ENCODE measurements at places on chromosomes 5 and 9.

GRCh38 chr9:35808433-35808832 lies 3.6 kb downstream of the SPAG8 start:
- no peak for DNase-seq

DNA sequence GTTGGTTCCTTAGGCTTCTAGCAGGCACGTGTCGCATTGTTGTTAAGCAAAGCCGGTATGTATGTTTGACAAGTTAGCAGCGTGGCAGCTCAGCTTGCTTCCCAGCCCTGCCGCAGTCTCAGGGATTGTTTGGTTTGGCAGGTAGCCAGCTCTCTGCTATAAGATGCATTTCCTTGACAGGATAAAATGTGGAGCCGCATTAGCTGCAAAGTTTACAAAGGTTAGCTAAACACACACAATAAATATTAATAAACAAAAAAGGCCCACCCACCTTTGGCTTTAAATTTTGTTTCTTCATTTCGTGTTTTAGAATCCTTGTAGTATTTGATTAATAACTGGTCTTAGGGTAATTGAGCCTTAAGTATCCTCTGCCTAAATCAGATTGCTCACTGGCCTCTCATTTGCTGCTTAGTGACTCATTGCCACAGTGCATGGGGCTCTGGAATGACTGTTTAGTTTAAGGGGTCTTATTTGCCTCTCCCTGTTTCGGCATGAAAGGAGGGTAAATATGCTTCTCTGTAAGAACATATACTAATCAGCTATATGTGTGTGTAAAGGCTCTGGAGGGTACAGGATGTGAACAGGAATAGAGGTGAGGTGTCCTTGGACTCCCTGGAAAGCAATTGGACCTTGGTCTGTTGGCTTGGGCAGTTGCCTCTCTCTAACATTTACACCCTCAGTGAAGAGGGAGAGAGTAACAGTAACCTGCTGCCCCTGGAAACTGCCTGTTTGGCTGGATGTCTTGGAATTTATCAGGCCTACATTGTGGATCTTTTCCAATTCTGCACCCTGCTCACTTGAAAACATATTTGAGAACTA lies 122.0 kb downstream of the GDNF start:
- no peak for DNase-seq

DNA sequence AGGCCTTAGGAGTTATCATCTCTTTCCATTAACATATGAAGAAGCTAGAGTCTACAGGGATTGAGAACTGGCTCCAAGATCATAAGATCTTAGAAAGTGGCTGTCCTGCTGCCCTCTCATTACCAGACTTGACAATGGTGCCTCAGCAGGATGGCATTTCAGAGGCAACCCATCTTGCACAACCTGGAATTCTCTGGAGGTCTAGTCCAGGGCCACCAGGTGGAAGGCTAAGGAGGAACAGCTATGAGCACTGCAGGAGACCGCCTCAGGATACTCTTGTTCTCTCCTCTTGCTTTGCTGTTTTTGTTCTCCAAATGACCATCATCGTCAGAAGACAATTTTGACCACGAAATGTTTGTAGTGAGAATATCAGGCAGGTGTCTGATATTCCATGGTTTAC lies 322.6 kb downstream of the FBXL17 start:
- DNase-seq = no peak

GRCh38 chr9:121682926-121683515 lies 31.6 kb downstream of the DAB2IP start:
- no peak for DNase-seq

- DNase-seq = no peak
Observed at GRCh38 chr5:36198281-36198680, 43.4 kb downstream of the NADK2 start.

- no peak for DNase-seq
Observed at GRCh38 chr5:114438471-114438870, 76.6 kb downstream of the KCNN2 start.
